ENCODE measurements at places on chromosomes 7 and 10. TPM values are rescaled to one million over a fixed set of nuclear protein-coding genes. Genes with fewer than 3 reads are reported as not detected.

PCLO gene
- total RNA-seq = 0.45 TPM

GIMAP7 gene
- 16.2 TPM for total RNA-seq

NPC1L1 gene
- total RNA-seq = not detected

SRGN gene
- 1,471 TPM for total RNA-seq

ADGRA1 gene
- not detected for total RNA-seq

FFAR4 gene
- total RNA-seq = not detected

IFIT1B gene
- total RNA-seq = not detected

AGAP5 gene
- 1.6 TPM for total RNA-seq

ATRNL1 gene
- total RNA-seq = 0.47 TPM

ADAM22 gene
- 0.38 TPM for total RNA-seq

CUBN gene
- 1.4 TPM for total RNA-seq

LEP gene
- total RNA-seq = under 0.01 TPM

HOXA6 gene
- 0.36 TPM for total RNA-seq

EBF3 gene
- 3.1 TPM for total RNA-seq

HGF gene
- total RNA-seq = 4.0 TPM

GATA3 gene
- 0.09 TPM for total RNA-seq

THSD7A gene
- 47.2 TPM for total RNA-seq

TFR2 gene
- total RNA-seq = 0.19 TPM

FBXO24 gene
- total RNA-seq = 0.09 TPM

SPDYE5 gene
- not detected for total RNA-seq

HABP2 gene
- not detected for total RNA-seq

CCDC6 gene
- total RNA-seq = 19.0 TPM

RBM20 gene
- total RNA-seq = 0.27 TPM

UCN3 gene
- total RNA-seq = not detected

VTI1A gene
- total RNA-seq = 21.8 TPM

METTL27 gene
- total RNA-seq = 0.09 TPM

GSTO1 gene
- total RNA-seq = 245 TPM

POLR3A gene
- 22.4 TPM for total RNA-seq

SPDYE9 gene
- total RNA-seq = not detected

GPRIN2 gene
- not detected for total RNA-seq

Measured in endothelial cell of coronary artery (primary cell).